ENCODE measurements at places on chromosomes 7 and 10. TPM values are rescaled to one million over a fixed set of nuclear protein-coding genes. Genes with fewer than 3 reads are reported as not detected.

- H3K4me3 ChIP-seq, result no peak overlapping the region
- H3K36me3 ChIP-seq, result no peaks in the 10 kb centered on the region
- H3K27ac ChIP-seq, result no peak overlapping the region
- no peaks in the 10 kb centered on the region for H3K27me3 ChIP-seq
- peak; percentile 67 for DNase-seq
Observed at GRCh38 chr10:103659674-103660363, 166.3 kb downstream of the NEURL1 start.

Gene ERVW-1
- 1.6 TPM for total RNA-seq

- no peaks in the 10 kb centered on the region for H3K4me1 ChIP-seq
- H3K4me3 ChIP-seq, result no peak overlapping the region
- no peaks in the 10 kb centered on the region for H3K36me3 ChIP-seq
- H3K27ac ChIP-seq, result no peak overlapping the region
Observed at GRCh38 chr7:124536156-124536762, 229.3 kb downstream of the GPR37 start.

- no peaks in the 10 kb centered on the region for H3K4me1 ChIP-seq
- peak overlapping the region; percentile 76 for H3K4me3 ChIP-seq
- no peaks in the 10 kb centered on the region for H3K36me3 ChIP-seq
- H3K27ac ChIP-seq, result no peak overlapping the region
- peaks cover 90% of the 10 kb centered on the region for H3K27me3 ChIP-seq
Observed at GRCh38 chr7:117323851-117324711, 1.2 kb upstream of the WNT2 start.

Gene TRPV5
- total RNA-seq, result 0.42 TPM

GRCh38 chr7:12244129-12244528, 33.0 kb downstream of the TMEM106B start:
- peak; percentile 78 for DNase-seq
- H3K4me1 ChIP-seq, result no peaks in the 10 kb centered on the region
- no peaks in the 10 kb centered on the region for H3K36me3 ChIP-seq

Gene ELMO1
- total RNA-seq, result 131 TPM

DNA sequence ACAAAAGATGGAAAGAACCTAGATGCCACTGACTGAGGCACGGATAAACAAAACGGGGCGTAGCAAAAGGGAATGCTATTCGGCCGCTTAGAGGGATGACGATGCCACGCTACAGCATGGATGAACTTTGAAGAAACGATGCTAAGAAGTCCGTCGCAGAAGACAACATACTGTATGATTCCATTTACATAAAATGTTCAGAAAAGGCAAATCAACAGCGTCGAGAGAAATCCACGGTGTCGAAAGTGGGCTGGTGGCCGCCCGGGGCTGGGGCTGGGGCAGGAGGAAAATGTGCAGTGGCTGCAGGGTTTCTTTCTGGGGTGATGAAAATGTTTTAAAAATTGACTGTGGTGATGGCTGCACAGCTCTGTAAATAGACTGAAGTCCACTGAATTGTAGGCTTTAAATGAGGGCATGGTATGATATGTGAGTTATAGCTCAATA, 24.1 kb downstream of the GNA12 start:
- H3K4me1 ChIP-seq, result peaks cover 3% of the 10 kb centered on the region
- H3K27me3 ChIP-seq, result no peaks in the 10 kb centered on the region
- peak; percentile 19 for DNase-seq
- H3K27ac ChIP-seq, result no peak overlapping the region
- no peak overlapping the region for H3K4me3 ChIP-seq

DNA sequence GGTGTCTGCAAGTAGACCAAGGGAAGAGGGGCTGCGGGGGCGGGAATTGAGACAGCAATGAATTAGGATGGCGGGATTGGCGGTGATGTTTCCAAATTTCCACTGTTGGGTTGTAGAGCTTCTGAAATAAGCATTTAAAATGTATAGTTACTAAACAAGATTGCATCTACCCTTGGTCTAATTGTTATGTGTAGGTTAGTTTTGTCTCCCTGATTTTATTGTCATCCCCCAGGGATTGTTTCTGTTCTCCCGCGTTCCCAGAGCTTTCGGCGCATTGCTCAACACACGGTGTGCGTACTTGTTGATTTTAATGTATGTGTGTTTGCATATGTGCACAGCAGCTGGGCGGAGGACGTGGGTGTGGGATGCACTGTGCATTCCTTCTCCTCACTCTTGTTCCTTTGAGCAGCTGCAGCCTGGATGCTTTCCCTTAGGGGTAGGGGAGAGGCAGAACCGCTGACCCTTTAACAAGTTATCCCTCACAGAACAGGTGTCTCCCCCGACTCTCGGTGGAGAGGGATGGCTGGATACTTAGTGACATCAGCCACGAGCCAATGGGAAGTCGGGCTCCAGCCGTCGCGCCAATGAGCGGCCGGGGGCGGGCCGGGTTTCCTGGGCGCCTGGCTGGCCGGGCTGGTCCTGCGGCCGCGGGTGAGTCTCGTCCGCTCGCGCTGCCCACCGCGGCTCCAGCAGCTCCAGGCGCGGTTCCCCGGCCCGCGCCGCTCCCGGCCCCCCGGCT, at the start of gene TSPAN33:
TSPAN33 (plus strand) TSS at position 613 of the 739 bp plus-strand sequence. CDS start 274 bp downstream, outside the sequence.
- peaks cover 30% of the 10 kb centered on the region for H3K27me3 ChIP-seq
- DNase-seq, result peak; percentile 96
- no peaks in the 10 kb centered on the region for H3K4me1 ChIP-seq
- H3K27ac ChIP-seq, result no peak within 1 kb of the TSS

- H3K4me1 ChIP-seq, result no peaks in the 10 kb centered on the region
- no peak overlapping the region for H3K4me3 ChIP-seq
- no peaks in the 10 kb centered on the region for H3K27me3 ChIP-seq
Observed at GRCh38 chr7:155167706-155168365, 97.7 kb downstream of the HTR5A start.

Measured in endodermal cell (in vitro differentiated cells).